Neural crest cell (in vitro differentiated cells): ENCODE measurements at places on chromosomes 5 and 9. TPM values are rescaled to one million over a fixed set of nuclear protein-coding genes. Genes with fewer than 3 reads are reported as not detected.

SUSD3 gene
- 0.27 TPM in 1 of 2 replicates, not detected in the other for total RNA-seq

CDKN2A gene
- total RNA-seq = 0.68 TPM in 1 of 2 replicates, not detected in the other

NMUR2 gene
- total RNA-seq = 0.23 TPM in 1 of 2 replicates, not detected in the other

GRCh38 chr5:55345327-55345726 is 37.5 kb downstream of the MTREX start:
- H3K36me3 ChIP-seq = peaks cover 22% of the 10 kb centered on the region
- H3K4me3 ChIP-seq = no peak overlapping the region
- H3K4me1 ChIP-seq = no peaks in the 10 kb centered on the region
- H3K27ac ChIP-seq = no peak overlapping the region

DNA sequence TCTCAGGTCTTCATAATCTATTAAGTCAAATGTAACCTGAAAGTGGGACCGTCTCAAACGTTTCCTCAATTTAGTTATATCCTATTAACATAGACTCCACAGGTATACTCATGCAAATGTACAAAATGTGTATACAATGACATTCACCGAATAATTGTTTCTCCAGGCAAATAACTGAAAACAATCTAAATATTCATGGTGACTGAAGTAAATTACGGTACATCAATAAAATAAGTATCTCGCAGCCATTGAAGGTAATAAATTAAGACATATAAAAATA is 482 bp downstream of the IARS1 start:
- peaks cover 28% of the 10 kb centered on the region for H3K4me1 ChIP-seq
- H3K4me3 ChIP-seq = peak overlapping the region; percentile 92
- peaks cover 22% of the 10 kb centered on the region for H3K36me3 ChIP-seq
- peak overlapping the region; percentile 47 for H3K27ac ChIP-seq
- no peaks in the 10 kb centered on the region for H3K27me3 ChIP-seq
- DNase-seq = no peak
